Caco-2 (cell line): ENCODE measurements at places on chromosomes 1 and 21. TPM values are rescaled to one million over a fixed set of nuclear protein-coding genes. Genes with fewer than 3 reads are reported as not detected.

GRCh38 chr21:27333096-27333495 is 366.2 kb upstream of the ADAMTS5 start:
- no peak overlapping the region for H3K27ac ChIP-seq
- no peaks in the 10 kb centered on the region for H3K4me1 ChIP-seq
- H3K4me3 ChIP-seq = no peak overlapping the region
- no peaks in the 10 kb centered on the region for H3K27me3 ChIP-seq
- no peak for DNase-seq

GRCh38 chr1:51331206-51332100 is 1.1 kb upstream of the TTC39A start:
- H3K4me1 ChIP-seq = peaks cover 30% of the 10 kb centered on the region
- H3K36me3 ChIP-seq = no peaks in the 10 kb centered on the region

- peaks cover 59% of the 10 kb centered on the region for H3K4me1 ChIP-seq
- H3K36me3 ChIP-seq = no peaks in the 10 kb centered on the region
- no peaks in the 10 kb centered on the region for H3K27me3 ChIP-seq
Observed at GRCh38 chr1:169527001-169527400, 41.3 kb upstream of the SLC19A2 start.

DNA sequence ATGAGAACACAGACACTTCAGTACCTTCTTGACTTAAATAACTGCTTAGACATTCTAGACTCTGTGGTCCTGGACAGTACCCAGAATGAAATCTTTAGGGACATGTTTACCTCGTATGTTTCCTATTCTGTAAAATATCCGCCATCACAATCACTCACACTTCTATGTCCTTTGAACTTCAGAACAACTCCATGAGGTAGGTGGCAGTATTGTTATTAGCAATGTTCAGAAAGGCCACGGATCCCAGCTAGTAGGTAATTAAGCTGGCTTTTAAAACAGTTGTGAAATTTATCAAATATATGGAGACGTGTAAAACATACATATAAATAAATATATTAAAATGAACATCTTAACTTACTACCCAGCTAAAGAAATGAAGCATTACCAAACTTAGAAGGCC is 83.4 kb downstream of the CACHD1 start:
- DNase-seq = no peak
- H3K4me3 ChIP-seq = no peak overlapping the region
- no peaks in the 10 kb centered on the region for H3K4me1 ChIP-seq
- no peak overlapping the region for H3K27ac ChIP-seq

DNA sequence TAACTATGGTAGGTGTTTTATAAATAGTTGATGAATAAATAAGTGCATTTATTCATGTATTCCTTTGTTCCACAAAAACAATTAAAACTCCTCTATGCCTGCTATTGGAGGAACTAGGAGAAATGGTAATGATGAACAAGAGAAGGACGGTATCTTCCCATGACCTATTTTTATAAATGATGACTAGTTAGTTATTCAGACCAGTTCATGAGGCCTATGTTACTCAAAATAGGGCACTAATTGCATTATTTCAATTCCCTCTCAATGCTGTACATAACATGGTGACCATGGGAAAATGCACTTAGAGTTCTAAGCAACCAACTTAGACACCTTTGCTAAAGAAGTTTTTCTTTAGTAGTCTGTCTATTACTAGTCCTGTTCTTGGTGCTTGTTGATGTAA is 53.1 kb downstream of the XCL1 start:
- H3K4me3 ChIP-seq = no peak overlapping the region
- H3K4me1 ChIP-seq = no peaks in the 10 kb centered on the region
- DNase-seq = no peak
- no peak overlapping the region for H3K27ac ChIP-seq

DNA sequence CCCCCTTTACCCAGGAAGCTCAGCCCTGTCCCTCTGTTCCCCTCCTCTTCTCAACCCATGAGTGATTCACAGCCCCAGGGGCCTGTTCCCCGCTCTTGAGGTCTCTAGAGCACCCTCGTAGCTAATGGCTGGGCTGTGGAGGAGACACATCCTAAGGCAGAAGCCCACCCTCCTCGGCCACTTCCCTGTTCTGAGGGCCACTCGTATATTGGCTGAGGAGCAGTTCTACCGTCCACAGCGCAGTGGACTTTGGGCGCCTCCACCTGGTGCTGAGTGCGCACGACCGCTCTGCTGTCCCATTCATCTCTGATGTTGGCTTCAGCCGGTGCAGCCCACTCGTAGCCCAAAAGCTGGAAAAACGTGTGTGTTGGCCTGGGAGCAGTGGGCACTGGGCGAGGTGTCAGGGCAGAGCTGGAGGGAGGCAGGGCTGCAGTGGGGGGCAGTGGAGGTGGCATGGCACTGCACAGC is 24.5 kb upstream of the PKP1 start:
- H3K4me1 ChIP-seq = no peaks in the 10 kb centered on the region
- no peak overlapping the region for H3K4me3 ChIP-seq
- no peaks in the 10 kb centered on the region for H3K36me3 ChIP-seq
- H3K27ac ChIP-seq = no peak overlapping the region

- H3K4me1 ChIP-seq = no peaks in the 10 kb centered on the region
- H3K27me3 ChIP-seq = no peaks in the 10 kb centered on the region
- no peak overlapping the region for H3K27ac ChIP-seq
Observed at GRCh38 chr1:230169454-230170152, 102.6 kb downstream of the GALNT2 start.

- H3K27me3 ChIP-seq = no peaks in the 10 kb centered on the region
- no peak for DNase-seq
- H3K4me1 ChIP-seq = no peaks in the 10 kb centered on the region
- H3K36me3 ChIP-seq = no peaks in the 10 kb centered on the region
- H3K4me3 ChIP-seq = no peak overlapping the region
Observed at GRCh38 chr1:228358764-228359612, 47.6 kb downstream of the TRIM11 start.

Gene PADI3
- total RNA-seq = not detected in 2 replicates

Gene KIAA0040
- 18.9 and 24.9 TPM in 2 replicates for total RNA-seq

Gene NCAM2
- not detected in 2 replicates for total RNA-seq

Gene TNFRSF9
- total RNA-seq = 0.54 and 0.91 TPM in 2 replicates
